ENCODE measurements at places on chromosomes 4 and X.

DNA sequence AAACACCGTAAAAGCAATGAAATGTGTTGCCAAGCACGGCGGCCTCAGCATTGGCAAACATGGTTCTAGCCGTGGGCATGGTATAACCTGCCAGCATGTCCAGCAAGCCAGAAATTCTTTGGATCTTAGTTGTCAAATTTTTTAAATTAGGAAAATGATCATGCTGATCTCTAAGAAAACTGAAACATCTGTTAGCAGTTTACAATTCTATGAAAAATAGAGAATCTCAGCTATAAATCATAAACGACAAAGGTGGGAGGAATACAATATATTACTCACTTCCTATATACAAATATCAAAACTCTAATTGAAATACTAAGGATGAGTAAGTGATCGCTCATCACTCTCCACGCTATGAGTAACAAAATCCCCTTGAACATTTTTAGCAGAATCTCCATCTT is 130.3 kb downstream of the ADGRA3 start:
- no peak for DNase-seq

GRCh38 chrX:68045008-68045577 is 388.2 kb downstream of the OPHN1 start:
- DNase-seq: no peak

- no peak for DNase-seq
These were observed 18.0 kb downstream of the SPINK2 start for GRCh38 chr4:56803471-56803870.

GRCh38 chr4:26878794-26879391 is 18.3 kb downstream of the STIM2 start:
- DNase-seq: no peak

DNA sequence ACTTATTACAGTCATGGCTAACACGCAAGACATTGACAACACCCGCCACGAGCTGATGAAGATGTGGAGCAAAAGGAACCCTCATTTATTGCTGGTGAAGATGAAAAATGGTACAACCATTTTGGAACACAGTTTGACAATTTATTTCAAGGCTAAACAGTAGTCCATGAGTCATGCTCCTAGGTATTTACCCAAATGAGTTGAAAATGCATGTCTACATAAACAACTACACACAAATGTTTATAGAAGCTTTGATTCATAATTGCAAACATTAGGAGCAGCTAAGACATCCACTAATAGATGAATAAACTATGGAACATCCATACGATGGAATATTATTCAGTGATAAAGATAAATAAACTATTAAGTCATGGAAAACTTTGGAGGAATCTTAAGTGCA is 580.1 kb downstream of the RAPGEF2 start:
- no peak for DNase-seq

GRCh38 chrX:121000589-121000988 is 15.0 kb upstream of the CT47A1 start:
- DNase-seq: no peak

DNA sequence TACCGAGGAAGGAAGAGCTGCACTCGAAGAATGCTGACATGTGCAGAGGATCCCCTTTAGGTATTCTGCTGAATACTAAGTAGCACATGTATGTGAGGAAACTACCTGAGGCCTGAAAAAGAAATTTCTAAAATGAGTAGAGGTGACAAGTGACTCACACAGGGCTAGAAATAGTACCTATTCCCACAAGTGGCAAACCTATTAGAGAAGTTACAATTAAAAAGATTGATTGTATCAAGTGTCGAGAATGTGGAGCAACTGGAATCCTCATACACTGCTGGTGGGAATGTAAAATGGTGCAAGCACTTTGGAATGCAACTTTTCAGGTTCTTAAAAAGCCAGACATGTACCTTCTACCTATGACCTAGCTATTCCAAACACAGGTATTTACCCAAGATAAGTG is 47.4 kb downstream of the CCSER1 start:
- DNase-seq: no peak

DNA sequence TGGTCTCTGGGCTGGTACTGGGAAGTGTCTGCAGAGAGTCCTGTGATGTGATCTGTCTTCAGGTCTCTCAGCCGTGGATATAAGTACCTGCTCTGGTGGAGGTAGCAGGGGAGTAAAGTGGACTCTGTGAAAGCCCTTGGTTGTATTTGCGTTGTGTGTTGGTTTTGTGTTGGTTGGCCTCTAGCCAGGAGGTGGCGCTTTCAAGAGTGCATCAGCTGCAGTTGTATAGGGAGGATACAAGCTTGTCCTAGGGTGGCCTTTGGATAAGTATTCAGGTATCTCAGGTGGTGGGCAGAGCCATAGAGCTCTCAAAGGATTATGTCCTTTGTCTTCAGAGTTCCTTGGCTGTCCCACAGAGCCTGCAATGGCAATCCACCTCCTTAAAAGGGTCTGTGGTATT is 111.6 kb downstream of the MAGEB17 start:
- DNase-seq: no peak

GRCh38 chrX:87878926-87879325 is 361.3 kb downstream of the KLHL4 start:
- DNase-seq: no peak

- no peak for DNase-seq
These were observed 1495.5 kb downstream of the PCDH18 start for GRCh38 chr4:136036744-136037143.

GRCh38 chrX:2462780-2463179 is 38.0 kb downstream of the DHRSX start:
- no peak for DNase-seq

DNA sequence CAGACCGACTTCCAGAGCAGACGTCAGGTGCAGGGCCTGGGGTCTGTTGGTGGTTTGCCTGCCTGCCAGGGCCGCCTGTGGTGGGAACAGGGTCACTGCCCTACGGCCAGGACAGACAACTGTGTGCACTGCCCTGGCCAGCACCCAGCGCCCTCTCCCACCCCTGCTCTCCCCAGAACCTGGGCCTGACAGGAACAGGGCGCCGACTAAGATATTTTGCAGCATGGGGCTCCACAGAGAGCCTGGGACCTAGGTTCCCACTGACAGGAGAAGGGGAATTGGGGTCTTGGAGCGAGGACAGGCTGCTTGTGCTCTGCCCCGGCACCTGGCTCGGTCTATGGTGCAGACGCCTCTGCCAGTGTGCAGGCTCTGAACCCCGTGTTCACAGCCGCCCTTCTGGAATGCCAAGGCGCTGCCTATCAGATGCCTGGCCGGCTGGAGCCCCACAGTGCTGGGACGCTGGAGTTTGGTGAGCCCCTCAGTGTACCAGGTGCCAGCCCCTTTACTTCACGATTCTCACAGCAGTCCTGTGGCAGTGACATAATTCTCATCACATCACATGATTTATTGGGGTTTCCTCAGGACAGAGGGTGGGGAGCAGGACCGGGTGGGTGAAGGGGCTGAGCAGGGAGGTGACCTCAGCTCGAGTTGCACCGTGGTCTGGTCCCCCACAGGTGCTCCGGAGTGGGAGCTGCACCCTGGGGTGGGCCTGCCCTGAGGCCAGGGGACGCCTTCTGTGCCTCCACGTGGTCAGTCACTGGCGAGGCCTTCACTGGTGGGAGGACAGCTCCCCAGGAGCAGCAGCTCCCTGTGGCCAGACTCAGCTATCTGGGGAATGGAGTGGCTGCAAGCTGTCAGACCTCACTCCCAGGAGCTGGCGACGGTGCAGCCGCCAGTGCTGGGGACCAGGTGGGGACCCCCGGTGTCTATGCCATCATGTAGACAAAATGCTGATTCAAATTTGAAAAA is 113.8 kb upstream of the LRPAP1 start:
- no peak for DNase-seq

GRCh38 chr4:20570981-20571715 is 129.1 kb upstream of the PACRGL start:
- DNase-seq: no peak

GRCh38 chr4:187118602-187119120 is 395.0 kb upstream of the FAT1 start:
- no peak for DNase-seq

DNA sequence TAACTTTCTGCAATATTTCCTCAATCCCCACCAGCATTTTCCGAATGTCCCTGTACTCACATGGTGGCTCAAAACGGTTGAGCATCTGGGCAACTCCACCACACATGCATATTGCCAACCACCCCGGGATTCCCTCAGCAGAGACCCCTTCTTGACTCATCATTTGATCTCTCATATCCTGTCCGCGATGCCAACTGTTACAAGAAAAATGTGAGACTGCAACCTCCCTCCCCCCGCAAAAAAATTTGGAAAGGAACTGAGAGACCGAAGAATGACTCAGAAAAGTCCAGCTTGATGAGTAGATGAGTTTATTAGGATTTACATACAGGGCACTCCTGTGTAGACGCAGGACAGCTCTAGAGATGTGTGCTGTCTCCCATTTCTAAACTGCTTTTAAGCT is 561.4 kb downstream of the ZIC3 start:
- no peak for DNase-seq
